ENCODE measurements at places on chromosomes 7 and 10.

GRCh38 chr7:100949933-100950443, 654 bp downstream of the MUC3A start:
- no peak for DNase-seq

DNA sequence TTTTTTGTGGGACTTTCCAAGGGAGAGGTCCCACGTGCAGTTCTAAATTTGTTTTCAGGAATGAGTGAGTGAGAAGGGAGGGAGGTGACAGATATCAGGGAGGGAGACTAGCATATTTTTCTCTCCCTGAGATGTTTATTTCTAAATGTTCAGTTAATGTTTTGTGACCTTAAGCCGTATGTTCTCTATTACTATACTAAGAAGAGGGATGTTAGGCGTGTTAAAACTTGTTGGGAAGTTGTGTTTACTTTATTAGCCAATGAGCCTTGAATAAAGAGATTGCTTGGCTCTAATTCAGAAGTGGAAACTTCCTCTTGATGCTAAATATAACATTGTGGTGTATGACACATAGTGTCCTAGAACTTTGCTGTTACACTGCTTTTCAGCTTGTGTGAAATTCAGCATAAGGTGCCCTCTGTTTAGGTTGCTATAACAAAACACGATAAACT, 37.3 kb downstream of the DNAH11 start:
- DNase-seq = no peak

DNA sequence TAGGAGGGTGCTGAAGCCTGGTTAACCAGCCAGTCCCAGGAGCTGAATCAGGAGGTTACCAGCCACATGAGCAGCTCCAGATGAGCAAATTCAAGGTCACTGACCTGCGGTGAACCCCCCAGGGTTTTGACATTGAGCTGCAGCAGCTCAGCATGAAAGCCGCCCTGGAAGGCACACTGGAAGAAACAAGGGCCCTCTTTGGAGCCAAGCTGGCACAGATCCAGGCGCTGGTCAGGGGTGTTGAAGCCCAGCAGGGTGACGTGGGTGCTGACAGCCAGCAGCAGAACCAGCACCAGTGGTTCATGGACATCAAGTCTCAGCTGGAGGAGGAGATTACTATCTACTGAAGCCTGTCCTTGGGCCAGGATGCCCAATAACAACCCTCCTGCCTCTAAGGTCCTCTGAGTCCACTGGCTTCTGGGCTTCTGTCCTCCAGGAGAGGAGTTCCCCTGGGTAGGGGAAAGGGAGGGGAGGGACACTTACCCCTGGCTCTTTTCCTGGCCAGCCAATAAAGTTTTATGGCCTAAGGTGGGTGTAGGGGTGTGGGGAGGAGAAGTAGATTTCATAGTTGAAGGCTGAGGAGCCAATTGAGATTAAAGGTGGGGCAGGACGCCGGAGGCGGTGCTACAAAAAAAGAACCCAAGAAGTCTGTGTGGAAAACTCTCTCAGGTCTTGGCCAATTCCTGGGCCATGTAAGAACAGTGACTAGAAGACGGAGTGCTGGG, 29.4 kb upstream of the ATOH7 start:
- DNase-seq = no peak

- no peak for DNase-seq
Measured at GRCh38 chr10:75106242-75106641, 5.2 kb upstream of the SAMD8 start.

DNA sequence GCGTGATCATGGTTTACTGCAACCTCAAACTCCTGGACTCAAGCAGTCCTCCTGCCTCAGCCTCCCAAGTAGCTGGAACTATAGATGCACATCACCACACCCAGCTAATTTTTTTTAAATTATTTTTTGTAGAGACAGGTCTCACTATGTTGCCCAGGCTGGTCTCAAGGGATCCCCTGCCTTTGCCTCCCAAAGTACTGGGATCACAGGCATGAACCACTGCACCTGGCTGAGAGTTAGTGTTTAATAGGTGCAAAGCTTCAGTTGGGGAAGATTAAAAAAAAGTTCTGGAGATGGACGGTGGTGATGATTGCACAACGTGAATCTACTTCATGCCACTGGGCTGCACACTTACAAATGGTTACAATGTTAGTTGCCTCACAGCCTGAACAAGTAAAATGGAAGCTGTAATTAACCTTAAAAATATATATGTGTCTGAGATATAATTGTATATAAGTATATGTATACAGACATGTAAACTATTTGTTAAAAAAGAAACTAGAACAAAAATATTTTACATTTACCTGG, 106.4 kb upstream of the ZNF438 start:
- no peak for DNase-seq

DNA sequence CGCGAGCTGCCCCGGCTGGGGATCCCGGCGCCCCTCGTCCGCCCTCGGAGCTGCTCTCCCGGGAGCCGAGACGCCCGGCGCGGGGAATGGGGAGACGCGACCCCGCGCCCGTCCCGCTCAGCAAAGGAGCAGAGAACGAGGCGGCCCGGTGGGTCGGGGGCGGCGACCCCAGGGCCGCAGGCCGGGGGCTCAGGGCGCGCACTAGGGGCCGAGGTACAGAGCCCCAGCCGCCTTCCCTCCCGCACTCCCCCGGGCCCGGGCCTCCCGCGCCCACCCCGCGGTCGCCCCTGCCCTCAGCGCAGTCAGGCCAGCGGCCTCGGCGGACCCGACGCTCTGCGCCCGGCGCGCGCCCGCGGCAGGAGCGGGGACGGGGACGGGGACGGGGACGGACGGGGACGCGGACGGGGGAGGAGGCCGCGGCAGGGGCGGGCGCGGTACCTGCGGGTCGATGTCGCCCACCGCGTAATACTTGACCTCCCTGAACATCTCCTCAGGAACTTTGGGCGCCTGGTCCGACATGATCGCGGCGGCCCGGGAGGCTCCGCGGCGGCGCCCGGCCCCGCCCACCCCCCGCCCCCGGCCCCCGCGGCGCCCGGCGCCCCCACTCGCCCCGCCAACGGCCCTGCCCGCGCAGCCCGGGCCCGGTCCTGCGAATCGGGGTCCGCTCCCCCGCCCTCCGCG, 373 bp downstream of the PAXIP1 start:
- DNase-seq = peak; percentile 33

DNA sequence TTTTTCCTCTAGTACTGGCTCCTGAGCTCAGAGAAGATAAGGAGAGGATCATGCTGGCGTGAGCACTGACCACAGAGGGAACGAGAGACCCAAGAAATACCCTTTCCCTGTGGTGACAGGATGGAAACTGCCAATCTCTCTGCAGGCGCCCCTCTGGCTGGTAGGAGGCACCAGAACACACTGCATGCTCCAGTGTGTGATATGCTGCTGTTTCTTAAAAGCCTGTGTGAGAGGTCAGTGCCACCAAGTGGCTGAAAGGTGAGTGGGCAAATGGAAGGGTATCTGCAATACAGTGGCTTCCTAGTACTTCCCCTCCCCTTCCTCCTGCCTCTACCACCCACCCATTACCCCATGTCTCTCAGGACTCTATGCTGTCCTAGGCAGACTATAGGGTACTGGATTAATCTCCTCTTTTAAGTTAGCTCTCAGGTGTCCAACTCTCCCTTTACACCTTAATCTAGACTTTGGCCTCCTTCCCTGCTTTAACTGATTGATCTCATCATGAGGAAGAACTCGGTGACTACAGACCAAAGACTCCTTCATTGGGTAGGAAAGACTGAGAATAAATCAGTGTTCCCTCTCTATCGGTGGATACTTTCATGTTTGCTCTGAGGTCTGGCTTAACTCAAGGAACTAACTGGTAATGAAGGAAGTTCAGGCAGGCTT, 283.6 kb downstream of the ADRA2A start:
- DNase-seq = no peak

GRCh38 chr7:116307253-116307652, 96.9 kb downstream of the TES start:
- no peak for DNase-seq

DNA sequence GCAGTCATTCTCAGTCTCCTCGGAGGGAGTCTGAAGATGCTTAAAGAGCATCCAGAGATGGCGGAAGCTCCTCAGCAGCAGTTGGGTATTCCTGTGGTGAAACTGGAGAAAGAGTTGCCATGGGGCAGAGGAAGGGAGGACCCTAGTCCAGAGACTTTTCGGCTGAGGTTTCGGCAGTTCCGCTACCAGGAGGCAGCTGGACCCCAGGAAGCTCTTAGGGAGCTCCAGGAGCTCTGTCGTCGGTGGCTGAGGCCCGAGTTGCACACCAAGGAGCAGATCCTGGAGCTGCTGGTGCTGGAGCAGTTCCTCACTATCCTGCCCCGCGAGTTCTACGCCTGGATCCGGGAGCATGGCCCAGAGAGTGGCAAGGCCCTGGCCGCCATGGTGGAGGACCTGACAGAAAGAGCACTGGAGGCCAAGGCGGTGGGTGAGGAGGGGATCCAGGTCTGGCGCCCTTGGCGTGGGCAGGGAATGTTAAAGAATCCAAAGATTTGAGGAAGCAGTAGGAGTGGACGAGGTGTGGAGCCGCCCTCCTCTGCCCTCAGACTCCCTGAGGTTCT, 2.9 kb downstream of the ZSCAN25 start:
- no peak for DNase-seq

GRCh38 chr10:129945941-129946760, 17.9 kb downstream of the EBF3 start:
- DNase-seq = no peak

DNA sequence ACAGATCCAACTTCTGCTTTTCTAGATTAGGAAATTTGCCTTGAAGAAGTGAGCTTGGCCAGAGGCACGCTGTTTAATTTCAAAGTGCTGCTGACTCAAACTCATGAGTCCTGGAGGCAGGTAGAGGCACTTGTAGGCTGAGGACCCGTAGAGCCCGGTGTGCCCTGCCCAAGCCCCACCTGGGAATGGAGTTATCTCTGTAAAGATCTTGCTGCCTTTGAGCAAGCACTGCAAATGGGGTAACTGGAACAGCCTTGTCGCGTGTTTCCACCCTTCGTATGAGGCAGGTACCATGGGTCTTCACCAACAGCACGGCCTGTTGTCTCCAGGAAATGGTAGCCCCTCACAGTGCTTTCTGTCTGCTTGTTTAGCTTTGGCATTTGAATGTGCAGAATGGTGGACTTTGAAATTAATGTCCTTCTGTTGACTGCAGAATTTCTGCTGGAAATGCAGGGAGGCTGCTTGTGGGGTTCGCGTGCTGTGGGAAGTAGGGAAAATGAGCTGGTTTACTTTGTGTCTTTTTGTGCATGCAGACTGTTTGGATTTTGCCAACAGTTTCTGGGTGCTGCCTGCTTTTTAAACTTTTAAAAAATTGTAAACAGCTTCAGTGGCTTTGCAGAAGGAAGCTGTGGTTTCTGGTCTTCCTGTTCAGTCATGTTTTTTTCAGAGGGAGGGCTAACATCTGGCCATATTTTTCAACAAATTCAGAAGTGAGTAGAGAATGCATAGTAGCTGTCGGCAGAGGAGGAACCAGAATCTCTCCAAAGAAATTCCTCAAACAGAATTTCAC, 27.2 kb downstream of the CCM2 start:
- no peak for DNase-seq

GRCh38 chr10:12783293-12783692, 218.2 kb downstream of the CCDC3 start:
- no peak for DNase-seq

DNA sequence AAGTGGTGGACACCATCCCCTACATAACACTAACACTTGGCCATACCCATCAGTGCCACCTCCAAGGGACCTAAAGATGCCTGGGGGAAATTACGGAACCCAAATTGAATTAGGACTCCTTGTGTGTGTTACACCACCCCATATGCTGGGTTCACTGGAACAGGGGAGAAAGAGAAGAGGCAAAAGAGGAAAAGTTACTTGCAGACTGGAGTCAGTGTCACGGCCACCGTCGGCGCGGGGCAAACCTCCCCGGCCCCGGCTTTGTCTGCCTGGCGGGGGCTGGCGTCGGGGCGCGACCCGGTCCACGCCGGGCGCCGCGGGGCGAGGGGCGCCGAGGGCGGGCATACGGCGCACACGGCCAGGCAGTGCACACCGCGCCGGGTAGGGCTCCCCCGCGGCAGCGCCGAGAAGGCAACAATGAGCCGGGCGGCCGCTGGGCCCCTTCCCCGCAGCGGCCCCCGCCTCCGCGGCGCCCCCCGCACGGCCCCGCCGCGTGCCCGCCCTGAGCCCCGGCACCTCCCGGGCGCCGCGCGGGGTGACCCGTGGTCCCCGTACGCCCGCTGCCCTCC, 171.1 kb downstream of the FAM107B start:
- no peak for DNase-seq

DNA sequence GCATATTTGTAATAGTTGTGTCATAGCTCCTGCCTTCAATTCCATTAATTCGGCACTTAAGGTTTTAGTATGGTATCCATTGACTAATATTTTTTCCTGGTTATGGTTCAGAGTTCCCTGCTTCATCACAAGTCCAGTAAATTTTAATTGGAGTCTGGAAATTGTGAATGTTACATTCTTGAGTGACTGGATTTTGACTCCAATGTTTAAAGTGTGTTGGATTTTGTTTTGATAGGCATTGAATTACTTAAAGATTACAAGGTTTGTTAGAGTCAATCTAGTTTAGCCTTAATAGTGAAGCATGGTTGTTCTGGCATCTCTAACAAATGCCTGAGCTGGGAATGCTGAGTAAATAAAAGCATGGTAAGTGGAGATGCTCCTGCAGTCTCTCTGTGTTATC, 326.6 kb upstream of the IGFBP3 start:
- DNase-seq = no peak

DNA sequence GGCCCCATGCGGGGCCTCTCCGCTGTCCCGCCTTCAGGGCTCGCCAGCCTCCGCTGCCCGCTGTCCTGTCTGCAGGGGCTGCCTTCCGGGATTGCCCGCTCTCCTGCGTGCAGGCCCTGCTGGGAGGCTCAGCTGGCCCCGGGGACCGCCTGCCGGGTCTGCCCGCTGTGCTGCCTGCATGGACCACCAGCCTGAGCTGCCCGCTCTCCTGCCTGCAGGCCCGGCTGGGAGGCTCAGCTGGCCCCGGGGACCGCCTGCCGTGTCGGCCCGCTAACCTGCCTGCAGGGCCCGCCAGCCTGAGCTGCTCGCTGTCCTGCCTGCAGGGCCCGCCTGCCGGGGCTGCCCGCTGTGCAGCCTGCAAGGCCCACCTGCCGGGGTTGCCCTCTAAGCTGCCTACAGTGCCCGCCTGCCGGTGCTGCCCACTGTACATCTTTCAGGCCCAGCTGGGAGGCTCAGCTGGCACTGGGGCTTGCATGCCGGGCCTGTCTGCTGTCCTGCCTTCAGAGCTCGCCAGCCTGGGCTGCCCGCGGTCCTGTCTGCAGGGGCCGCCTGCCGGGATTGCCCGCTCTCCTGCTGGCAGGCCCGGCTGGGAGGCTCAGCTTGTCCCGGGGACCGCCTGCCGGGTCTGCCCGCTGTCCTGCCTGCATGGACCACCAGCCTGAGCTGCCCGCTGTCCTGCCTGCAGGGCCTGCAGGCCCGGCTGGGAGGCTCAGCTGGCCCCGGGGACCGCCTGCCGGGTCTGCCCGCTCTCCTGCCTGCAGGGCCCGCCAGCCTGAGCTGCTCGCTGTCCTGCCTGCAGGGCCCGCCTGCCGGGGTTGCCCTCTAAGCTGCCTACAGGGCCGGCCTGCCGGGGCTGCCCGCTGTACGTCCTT, 165.1 kb downstream of the GLRX3 start:
- DNase-seq = peak; percentile 63

DNA sequence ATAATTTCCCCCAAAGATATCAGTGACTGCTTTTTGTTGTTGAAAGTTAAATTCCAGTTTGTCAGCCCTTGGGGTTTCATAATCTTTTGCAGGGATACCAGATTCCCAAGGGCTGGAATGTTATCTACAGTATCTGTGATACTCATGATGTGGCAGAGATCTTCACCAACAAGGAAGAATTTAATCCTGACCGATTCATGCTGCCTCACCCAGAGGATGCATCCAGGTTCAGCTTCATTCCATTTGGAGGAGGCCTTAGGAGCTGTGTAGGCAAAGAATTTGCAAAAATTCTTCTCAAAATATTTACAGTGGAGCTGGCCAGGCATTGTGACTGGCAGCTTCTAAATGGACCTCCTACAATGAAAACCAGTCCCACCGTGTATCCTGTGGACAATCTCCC, 3.2 kb downstream of the CYP26A1 start:
- no peak for DNase-seq

Data from stimulated activated CD4-positive, alpha-beta T cell treated with anti-CD3 and anti-CD28 coated beads, Interleukin-12 subunit alpha, Interleukin-12 subunit beta, amount 100 ng/mL, for 4 hours (primary cell).